ENCODE measurements at places on chromosomes 5 and 9.

- no peak for DNase-seq
Observed at GRCh38 chr5:53303105-53303504, 177.3 kb upstream of the FST start.

GRCh38 chr5:138517437-138517836, 25.6 kb downstream of the ETF1 start:
- DNase-seq: no peak

- DNase-seq: no peak
Observed at GRCh38 chr5:103374473-103374963, 116.0 kb downstream of the MACIR start.

DNA sequence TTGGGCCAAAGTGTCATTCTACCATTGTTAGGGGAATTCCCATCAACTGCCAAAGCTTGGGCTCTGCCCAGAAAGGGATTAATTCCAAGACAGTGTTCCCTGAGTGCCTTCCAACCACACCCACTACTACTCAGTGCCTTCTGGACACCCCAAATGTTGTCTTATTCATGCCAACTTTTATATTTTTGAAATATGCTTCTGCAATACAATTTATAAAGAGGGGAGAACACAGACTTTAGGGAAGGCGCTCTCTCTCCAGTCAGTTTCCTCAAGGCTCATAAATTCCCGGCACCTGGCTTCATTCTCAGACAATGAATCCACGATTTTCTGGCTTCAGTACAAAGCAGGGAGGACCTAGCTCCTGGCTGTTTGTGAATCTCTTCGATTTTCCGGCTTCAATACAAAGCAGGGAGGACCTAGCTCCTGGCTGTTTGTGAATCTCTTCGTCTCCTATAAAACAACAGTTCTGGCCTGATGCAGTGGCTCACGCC, 120.1 kb upstream of the MYO10 start:
- no peak for DNase-seq

GRCh38 chr5:82418608-82418950, 140.4 kb upstream of the RPS23 start:
- DNase-seq: no peak

- no peak for DNase-seq
Observed at GRCh38 chr5:76757049-76757448, 41.1 kb downstream of the F2R start.

DNA sequence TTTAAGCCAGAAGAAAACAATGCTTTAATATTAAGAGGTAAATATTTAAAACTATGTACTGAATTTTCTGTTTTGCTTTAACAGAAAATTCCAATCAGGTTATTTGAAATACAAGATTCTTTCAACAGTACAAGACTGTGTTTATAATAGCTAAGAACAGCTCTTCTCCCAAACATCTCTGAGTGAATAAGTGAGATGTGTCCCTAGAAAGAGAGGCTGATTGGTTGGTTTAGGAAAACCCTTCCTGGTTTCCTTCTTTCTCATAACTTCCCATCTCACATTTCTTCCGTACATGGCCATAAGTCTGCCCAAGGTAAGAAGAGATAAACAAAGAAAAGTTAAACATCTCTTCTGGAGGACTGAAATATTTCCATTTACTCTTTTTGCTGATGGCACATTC, 145.9 kb downstream of the FANCC start:
- no peak for DNase-seq

GRCh38 chr5:141608557-141608956, 10.2 kb downstream of the DIAPH1 start:
- DNase-seq: no peak

- DNase-seq: no peak
Observed at GRCh38 chr5:36777105-36777757, 99.3 kb upstream of the NIPBL start.

DNA sequence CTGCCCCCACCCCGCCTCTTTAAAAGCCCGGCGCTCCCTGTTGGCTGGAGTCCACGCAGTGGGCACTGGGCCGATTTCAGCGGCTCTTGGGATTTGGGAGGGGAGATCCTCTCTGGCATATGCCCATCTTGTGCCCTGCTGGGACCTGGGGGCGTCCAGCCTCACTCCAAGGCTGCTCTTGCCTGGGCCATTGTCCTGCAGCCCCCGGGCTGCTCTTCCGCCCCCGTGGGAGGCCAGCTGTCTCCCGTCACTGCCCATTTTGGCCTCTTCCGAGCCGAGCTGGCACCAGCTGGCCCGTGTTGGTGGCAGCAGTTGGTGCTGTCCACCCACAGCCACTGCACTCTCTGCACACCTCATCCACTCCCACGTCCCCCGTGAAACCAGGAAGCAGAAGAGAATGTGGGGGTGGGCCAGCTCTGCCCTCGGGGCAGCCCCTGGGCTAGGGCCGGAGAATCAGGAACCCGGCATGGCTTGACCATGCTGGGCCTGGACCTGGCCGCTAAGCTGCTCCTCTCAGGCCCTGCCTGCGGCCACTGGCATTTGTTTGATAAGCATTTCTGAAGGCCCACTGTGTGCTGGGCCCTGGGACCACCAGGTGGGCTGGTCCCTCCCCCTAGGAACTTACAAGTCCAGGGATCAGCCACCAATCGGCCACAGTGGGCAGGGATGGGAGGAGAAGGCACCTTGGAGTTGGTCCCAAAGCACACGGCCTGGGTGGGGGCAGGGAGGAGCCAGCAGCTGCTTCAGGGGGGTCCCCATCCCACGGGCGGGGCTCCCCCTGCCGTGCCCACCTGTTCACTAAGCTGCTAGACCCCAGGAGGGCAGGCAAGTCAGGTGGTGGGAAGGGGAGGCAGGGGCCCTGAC, 2.2 kb downstream of the C8G start:
- no peak for DNase-seq

DNA sequence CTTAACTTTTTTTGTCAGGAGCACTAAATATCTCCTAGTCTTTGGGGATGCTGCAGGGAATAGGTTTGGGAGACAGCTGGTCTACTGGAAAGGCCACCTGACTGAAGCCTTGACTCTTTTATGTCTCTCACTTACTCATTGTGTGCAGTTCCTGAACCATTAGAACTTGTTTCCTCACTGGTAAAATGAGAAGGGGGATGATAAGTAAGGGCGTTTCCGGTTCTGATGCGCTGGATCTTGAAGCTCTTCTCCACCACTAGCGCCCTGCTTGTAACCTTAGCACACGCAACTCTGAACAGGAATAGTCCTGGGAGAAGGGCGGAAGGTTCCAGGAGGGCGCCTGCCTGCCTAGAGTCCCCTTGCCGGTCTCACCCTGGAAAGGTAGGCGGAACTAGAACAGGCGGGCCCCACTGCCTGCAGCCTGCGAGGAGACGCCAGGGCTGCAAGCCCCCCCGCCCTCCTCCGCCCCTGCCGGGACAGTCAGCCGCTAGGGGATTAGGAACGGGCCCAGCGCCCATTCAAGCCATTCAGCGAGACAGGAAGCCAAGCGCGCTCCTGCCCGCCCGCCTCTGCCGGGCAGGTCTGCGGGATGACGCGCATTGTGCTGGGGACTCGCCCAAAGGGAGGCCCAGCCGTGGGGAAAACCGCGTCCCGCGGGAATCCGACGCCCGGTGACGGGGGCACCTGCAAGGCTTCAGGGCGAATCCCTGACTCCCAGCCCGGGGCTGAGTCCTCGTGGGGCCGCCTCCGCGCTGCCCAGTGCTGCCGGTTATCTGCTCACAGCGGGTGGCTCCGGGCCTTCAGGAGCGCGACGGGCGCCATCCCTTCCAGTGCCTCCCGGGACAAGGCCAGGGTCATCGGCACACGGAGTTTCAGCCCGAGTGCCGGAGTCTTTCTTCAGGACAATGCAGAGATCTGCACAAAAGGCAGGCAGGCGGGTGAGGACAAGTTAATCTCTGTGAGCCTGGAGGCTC, 44.0 kb upstream of the XPA start:
- DNase-seq: no peak

DNA sequence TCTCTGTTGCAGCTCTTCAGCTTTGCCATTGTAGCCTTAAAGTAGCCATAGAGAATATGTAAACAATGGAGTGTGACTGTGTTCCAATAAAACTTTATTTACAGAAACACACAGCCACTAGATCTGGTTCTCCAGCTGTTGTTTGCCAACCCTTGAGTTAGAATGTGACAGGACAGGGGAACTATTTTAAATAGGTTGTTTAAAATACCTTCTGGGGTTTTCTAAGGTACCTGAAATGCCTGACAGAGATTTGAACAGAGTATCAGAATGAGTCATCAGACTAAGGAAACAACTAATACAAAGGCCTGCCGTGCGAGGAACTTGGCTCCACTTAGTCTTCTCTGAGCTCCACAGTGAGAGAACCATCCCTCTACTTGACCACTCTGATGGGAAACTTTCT, 85.4 kb downstream of the HSD17B4 start:
- no peak for DNase-seq

GRCh38 chr5:59582746-59583145, 310.8 kb downstream of the PDE4D start:
- DNase-seq: no peak

GRCh38 chr9:94821098-94821887, 94.8 kb downstream of the AOPEP start:
- no peak for DNase-seq

GRCh38 chr5:160760008-160760407, 92.0 kb downstream of the ATP10B start:
- DNase-seq: no peak

GRCh38 chr9:8857926-8858595, 1058.5 kb upstream of the DMAC1 start:
- DNase-seq: no peak

- DNase-seq: no peak
Observed at GRCh38 chr9:128753627-128754026, 18.1 kb downstream of the ZER1 start.

- no peak for DNase-seq
Observed at GRCh38 chr9:96164268-96164683, 137.7 kb downstream of the HSD17B3 start.

DNA sequence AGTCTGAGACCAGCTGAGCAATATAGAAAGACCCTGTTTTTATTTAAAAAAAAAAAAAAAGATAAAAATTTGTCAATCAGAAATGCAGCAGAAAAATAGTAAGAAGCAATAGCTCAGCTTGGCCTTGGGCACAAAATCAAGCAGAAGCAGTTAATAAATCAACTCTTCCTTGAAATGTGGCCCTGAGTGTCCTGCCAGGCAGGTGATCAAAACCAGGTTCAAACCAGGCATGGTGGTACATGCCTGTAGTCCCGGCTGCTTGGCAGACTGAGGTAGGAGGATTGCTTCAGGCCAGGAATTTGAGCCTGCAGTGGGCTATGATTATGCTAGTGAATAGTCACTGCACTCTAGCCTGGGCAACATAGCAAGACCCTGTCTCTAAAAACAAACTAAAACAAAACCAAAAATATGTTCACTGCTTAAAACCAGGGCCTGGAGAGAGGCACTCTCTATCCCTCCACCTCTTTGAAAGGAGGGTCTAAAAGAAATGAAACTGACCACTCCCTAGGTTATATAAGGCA, 27.9 kb upstream of the KLF9 start:
- DNase-seq: no peak

- DNase-seq: no peak
Observed at GRCh38 chr9:4661611-4662010, 483 bp upstream of the PLPP6 start.

- DNase-seq: no peak
Observed at GRCh38 chr5:54975701-54976100, 9.7 kb downstream of the ESM1 start.

- no peak for DNase-seq
Observed at GRCh38 chr5:64688965-64689364, 1.3 kb upstream of the SHISAL2B start.

GRCh38 chr5:9653811-9654210, 23.7 kb upstream of the TAS2R1 start:
- DNase-seq: no peak

DNA sequence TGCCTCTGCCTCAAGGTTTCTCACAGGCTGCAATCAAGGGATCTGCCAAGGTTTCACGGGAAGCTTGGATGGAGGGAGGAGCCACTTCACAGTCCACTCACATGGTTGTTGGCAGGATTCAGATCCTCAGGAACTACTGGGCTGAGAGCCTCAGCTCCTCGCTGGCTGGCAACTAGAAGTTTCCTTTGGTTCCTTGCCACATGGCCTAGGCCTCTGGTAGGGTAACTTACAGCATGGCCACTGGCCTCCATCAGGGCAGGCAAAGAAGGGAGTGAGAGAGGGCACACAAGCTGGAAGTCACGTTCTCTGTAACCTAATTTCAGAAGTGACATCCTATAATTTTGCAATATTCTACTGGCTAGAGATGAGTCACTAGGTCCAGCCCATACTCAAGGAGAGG, 32.2 kb downstream of the SPOCK1 start:
- DNase-seq: no peak
